ENCODE measurements at places on chromosomes 12 and 14.

GRCh38 chr14:92978229-92979021, 55.5 kb downstream of the CHGA start:
- DNase-seq: no peak

DNA sequence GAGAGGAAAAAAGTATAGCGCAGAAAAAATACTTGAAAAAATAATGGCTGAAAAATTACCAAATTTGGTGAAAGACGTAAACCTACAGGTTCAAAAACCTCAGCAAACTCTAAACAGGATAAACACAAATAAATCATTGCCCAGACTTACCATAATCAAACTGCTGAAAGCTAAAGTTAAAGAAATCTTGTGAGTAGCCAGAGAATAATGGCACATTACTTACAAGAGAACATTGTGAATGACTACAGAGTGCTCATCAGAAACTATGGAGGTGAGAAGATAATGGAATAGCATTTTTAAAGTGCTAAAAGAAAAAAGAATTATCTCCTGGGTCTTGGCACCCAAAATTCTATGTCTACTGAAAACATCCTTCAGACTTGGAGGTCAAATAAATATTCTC, 36.0 kb downstream of the ATF1 start:
- DNase-seq: no peak

DNA sequence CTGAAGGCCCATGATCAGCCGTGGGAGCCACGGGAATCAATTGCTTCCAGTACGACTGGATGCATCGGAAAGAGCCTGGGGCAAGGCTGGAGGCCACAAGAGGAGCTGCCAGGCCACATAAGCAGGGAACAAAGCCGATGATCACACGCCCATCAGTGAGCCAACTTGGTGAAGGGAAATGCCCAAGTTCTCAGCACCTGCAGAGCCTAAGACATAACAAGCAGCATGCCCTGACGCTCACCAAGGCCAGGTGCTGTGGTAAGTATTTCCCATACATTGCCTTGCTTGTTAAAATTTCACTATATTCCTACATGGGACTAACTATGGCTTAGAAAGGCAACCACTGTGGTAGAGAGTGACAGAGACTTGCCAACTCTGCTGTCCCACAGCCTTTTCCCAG, 555.9 kb downstream of the BCL11B start:
- no peak for DNase-seq

GRCh38 chr14:101916816-101917412, 47.5 kb upstream of the DYNC1H1 start:
- DNase-seq: no peak

DNA sequence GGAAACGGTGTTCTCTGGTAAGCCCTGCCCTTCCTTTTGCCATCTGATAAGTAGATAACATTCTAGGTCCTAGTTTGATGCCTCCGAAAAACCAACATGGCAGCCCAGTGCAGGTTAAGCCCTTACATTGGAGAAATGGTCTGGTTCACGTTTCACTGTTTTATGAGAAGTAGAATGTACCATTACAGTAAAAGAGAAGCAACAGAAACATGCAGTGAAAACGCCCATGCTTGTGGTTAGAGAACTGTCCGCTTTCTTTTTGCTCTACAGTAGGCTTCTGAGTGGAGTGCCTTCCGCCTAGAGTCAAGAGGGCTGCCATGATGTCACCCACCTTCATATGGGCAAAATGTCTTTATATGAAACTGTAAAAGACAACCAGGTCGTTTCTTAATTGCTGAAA, 190.4 kb upstream of the BCL2L14 start:
- no peak for DNase-seq

DNA sequence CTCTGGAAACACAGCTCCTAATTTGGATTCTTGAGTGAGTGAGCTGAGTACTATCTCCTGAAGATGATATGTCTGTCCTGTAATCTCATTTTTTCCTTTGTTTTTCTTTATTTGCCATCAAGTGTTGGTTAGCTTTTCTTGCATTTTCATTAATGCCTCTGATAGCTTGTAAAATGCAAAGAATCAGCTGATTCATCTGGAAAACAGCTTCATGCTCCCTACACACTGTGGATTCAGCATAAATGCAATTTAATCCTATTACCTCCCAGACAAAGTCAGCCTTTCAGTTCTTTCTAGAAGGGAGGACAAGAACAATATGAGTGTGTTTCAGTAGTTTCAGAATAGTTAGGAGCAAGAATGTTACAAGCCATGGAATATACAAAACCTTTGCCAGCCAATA, 79.4 kb downstream of the DACT1 start:
- DNase-seq: no peak

DNA sequence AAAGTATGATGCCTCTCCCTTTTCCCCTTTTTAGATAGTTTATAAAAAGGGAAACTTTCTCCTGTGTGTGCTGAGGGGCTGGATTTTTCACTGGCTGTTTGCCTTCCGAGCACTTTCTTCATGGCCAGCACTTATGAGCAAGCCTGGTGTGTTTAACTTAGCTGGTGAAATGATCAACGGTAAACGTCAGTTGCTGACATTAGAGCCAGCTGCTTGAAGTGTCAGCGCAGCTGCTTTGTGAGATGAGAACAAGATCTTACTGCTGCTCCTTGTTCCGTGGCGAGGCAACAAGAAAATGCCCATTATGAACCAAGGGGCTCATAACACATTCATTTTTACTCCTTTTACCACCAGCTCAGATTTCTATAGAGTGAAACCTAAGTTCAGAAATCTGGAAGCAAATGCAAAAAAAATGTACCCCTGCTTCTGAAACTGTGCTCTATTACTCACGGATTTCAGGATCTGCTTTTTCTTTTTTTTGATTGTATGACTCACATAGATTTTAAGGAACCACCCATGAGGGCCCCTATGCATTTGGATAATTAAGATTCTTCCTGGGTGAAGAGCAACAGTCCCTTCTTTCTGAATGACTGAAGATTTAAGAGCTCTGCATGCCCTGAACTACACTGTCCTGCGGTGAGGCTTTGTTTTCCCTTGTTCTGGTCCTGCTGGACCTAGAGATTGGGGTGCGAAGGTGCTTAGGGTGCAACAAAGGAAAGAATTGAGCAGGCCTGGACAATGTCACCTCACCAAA, 74.3 kb upstream of the CPM start:
- DNase-seq: no peak

DNA sequence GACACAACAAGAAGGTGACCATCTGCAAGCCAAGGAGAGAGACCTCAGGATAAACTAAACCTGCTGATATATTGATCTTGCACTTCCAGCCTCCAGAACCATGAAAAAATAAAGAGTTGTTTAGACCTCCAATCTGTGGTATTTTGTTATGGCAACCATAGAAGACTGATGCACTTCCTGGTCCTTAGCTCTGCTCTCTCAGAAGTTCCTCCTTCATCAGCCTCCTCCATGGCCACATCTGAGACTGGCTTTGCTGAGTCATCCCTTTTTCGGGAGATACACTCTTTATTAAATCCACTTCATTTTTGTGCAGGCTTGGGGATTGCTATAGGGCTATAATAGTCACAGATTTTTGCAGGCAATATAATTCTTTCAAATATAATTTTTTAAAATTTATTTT, 89.6 kb upstream of the ATF7IP start:
- no peak for DNase-seq

DNA sequence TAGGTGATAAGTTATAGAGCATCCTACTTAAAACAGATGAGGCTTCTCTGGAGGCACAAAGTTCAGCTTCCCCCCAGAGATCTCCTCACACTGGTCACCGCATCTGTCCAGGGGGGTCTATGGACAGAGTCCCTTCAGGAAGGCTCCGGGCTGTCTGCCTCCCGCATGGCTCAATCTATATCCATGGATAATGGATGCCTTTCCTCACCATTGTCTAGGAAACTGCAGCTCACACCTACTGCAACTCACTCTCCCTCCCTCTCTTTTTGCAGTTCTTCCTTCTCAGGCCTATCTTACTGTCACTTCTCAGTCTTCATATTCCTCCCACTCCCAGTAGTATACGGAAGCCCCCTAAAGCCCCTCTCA, 100.6 kb upstream of the BCL2L14 start:
- DNase-seq: no peak

GRCh38 chr14:71856199-71856919, 75.9 kb upstream of the RGS6 start:
- DNase-seq: no peak

DNA sequence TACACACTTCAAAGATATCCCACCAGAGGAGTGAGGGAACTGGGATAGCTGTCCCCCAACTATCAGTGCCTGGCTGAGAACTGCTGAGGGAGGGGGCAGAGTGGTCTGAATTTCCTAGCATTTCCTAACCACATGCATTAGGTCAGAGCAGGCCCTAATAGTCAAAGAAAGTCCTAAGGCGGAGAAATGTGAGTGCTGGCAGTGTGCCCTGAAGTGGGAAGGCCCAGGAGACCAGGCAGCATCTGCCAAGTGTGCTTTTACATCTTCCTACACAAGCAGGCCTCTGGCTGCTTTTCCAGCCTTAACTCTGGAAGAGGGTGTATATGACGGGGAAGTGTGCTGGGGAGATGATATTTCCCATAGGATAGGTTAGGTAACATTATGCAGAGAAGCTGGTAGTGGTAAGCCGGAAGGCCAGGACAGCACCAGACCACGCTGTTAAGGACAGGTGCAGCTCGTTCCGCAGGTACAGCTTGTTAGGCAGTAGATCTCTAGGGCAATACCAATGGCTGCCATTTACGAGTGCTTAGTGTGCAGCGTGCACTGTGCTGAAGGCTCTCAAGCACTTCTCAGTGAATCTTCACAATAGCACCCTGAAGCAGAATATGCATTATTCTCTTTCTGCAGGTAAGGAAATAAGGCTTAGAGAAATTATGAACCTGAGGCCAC, 9.1 kb upstream of the CCDC198 start:
- no peak for DNase-seq

GRCh38 chr14:82528016-82528415, 994.4 kb upstream of the SEL1L start:
- no peak for DNase-seq

- no peak for DNase-seq
Measured at GRCh38 chr14:90693413-90693812, 122.8 kb downstream of the TTC7B start.

DNA sequence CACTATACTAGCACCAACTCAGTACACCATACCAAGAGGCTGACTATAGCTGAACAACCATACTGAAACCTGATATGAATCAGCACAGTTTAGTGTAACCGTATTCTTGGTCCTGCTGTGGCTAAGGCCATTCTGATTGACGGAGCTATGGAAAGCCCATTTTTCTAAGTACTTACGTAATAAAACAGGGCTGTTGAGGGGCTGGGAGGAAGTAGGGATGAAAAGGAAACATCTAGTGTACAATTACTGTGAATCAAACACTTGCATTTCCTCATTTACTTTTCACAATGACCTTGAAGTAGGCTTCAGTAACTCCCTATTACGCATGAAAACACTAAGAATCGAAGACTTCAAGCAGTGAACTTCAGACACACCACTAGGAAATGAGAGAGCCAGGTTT, 198.2 kb downstream of the BTG1 start:
- no peak for DNase-seq

DNA sequence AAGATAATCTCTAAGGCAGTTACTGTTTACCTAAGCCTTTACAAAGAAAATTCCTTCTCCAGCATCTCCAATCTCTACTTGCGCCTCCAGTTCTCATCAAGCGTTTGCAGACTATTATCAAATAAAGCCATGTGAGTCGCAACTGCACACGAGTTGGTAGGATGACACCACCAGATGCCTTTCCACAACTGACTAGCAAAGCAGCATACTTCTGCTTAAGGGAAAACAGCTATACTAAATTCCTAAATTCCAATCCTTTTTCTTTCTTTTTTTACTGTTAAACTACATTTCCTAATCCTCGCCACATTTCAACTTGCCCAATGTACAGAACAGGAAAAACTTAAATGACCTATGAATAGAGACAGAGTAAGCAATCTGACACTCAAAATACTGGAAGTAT, 166.7 kb downstream of the ITPR2 start:
- no peak for DNase-seq

GRCh38 chr12:101040936-101041335, 169.1 kb downstream of the SLC5A8 start:
- no peak for DNase-seq

GRCh38 chr12:64470495-64470894, 18.6 kb downstream of the TBK1 start:
- DNase-seq: no peak

DNA sequence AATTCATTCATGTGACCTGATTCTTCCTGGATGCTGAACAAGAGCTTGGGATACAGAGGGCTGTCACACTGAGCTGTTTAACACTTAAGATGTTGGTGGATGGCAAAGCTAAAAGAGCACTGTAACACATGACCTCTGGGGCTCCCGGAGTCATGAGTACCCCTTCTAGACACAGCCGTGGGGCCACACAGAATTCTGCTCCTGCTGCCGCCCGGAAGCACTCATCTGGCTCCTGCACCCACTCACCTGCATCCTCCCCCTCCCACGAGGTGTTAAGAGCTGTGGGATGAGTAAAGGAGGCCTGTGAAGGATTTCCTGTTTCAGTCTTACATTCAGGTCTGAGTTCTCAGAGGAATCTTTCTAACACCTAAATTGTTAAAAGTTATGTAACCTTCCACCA, 78.0 kb upstream of the SSTR1 start:
- no peak for DNase-seq
